ENCODE measurements at places on chromosomes 6 and 20. TPM values are rescaled to one million over a fixed set of nuclear protein-coding genes. Genes with fewer than 3 reads are reported as not detected.

DNA sequence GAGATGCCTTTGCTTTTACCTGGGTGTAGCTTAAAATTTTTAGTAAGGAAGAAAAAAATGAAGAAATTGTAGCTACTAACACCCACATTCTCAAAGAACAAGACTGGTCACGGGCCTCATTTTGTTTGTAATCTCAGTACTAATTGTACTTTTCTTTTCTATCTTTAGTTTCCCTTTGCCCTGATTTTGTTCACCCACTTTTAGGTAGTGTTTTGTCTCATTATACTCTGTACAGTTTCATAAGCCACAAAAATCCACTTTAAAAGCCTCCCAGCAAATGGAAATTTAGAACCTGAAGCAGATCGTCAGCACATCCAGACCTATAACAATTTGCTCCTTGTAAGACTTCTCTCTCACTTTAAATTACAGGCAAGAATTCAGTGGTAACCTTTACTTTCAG is 43.3 kb downstream of the TP53INP2 start:
- H3K36me3 ChIP-seq = no peaks in the 10 kb centered on the region
- H3K27me3 ChIP-seq = no peaks in the 10 kb centered on the region
- H3K4me1 ChIP-seq = no peaks in the 10 kb centered on the region

- H3K36me3 ChIP-seq = no peaks in the 10 kb centered on the region
- no peak for DNase-seq
- H3K27ac ChIP-seq = no peak overlapping the region
- no peaks in the 10 kb centered on the region for H3K27me3 ChIP-seq
These were observed 461.1 kb downstream of the MMUT start for GRCh38 chr6:49001856-49002541.

Gene DEFB124
- 0.52 TPM for total RNA-seq

- DNase-seq = no peak
- H3K4me1 ChIP-seq = no peaks in the 10 kb centered on the region
- H3K4me3 ChIP-seq = no peak overlapping the region
- no peaks in the 10 kb centered on the region for H3K27me3 ChIP-seq
- H3K36me3 ChIP-seq = no peaks in the 10 kb centered on the region
These were observed 123.3 kb upstream of the B3GAT2 start for GRCh38 chr6:71080133-71080532.

DNA sequence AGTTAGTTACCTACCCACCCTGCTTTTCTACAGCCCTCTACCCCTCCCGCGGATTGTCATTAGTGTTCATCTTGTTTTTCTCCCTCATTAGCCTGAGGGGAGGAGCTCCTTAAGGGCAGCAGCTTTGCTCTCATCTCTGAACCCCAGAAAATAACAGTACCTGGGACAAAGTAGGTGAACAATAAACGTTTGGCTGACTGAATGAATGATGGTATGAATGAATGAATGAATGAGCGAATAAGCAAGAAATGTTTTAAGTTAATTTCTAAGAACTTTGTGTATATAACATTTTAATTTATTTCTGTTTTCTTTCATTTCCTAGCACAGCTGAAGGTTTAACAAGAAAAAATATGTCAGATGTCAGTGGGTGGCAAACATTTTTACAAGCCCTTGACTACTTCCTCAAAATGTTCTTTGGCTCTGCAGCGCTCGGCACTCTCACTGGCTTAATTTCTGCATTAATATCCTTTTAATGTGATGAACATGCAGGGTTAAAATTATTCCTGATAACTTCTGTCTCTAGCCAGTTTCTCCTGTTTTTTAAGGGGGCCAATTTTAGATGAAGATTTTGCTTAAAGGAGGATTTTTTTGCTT is 50.1 kb downstream of the SLC9A8 start:
- no peaks in the 10 kb centered on the region for H3K27me3 ChIP-seq
- no peak overlapping the region for H3K27ac ChIP-seq
- H3K36me3 ChIP-seq = no peaks in the 10 kb centered on the region
- H3K4me3 ChIP-seq = no peak overlapping the region
- no peak for DNase-seq

- H3K4me3 ChIP-seq = no peak overlapping the region
- peaks cover 6% of the 10 kb centered on the region for H3K4me1 ChIP-seq
- H3K27ac ChIP-seq = no peak overlapping the region
- no peaks in the 10 kb centered on the region for H3K36me3 ChIP-seq
- no peak for DNase-seq
These were observed 102.1 kb upstream of the PHACTR1 start for GRCh38 chr6:12614456-12614855.

GRCh38 chr6:7914991-7915789 is 4.6 kb upstream of the TXNDC5 start:
- H3K36me3 ChIP-seq = no peaks in the 10 kb centered on the region
- H3K27ac ChIP-seq = no peak overlapping the region
- H3K27me3 ChIP-seq = peaks cover 9% of the 10 kb centered on the region
- DNase-seq = no peak
- H3K4me3 ChIP-seq = no peak overlapping the region
- peaks cover 4% of the 10 kb centered on the region for H3K4me1 ChIP-seq

Gene CALHM6
- total RNA-seq = 0.27 TPM

Gene PPP1R14C
- total RNA-seq = 1.4 TPM

Gene HLA-DMA
- total RNA-seq = 3.5 TPM

GRCh38 chr6:1644516-1645060 is 34.9 kb downstream of the FOXC1 start:
- no peak overlapping the region for H3K27ac ChIP-seq
- no peaks in the 10 kb centered on the region for H3K27me3 ChIP-seq
- no peak overlapping the region for H3K4me3 ChIP-seq
- no peaks in the 10 kb centered on the region for H3K4me1 ChIP-seq

- no peak overlapping the region for H3K4me3 ChIP-seq
- no peak for DNase-seq
- H3K27me3 ChIP-seq = no peaks in the 10 kb centered on the region
- H3K27ac ChIP-seq = no peak overlapping the region
- H3K36me3 ChIP-seq = no peaks in the 10 kb centered on the region
- peaks cover 4% of the 10 kb centered on the region for H3K4me1 ChIP-seq
These were observed 205.1 kb upstream of the SMLR1 start for GRCh38 chr6:130622142-130622541.

GRCh38 chr20:37615340-37616109 is 78.3 kb upstream of the CTNNBL1 start:
- no peak overlapping the region for H3K27ac ChIP-seq
- no peaks in the 10 kb centered on the region for H3K27me3 ChIP-seq
- H3K36me3 ChIP-seq = no peaks in the 10 kb centered on the region
- no peaks in the 10 kb centered on the region for H3K4me1 ChIP-seq
- DNase-seq = peak; percentile 87

DNA sequence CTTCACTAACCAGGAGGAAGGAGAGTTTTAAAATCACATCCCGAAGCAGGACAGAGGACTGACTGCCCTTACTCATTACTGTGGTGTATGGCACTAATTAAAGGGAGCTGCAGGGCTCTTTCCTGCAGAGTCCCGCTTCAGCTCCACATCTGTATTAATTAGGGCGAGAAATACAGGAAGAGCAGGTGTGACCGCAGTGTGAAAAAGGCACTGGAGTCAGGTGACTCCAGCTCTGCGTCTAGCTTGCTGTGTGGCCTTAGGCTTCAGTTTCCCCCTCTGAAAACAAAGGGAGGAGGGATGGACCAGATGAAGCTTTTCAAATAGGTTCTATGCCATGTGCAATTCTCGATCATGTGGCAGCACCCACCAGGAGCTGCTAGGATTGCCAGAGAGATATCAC is 34.0 kb downstream of the KIAA1755 start:
- no peaks in the 10 kb centered on the region for H3K4me1 ChIP-seq
- H3K4me3 ChIP-seq = no peak overlapping the region
- H3K27ac ChIP-seq = no peak overlapping the region
- no peaks in the 10 kb centered on the region for H3K27me3 ChIP-seq

Gene VSX1
- 0.16 TPM for total RNA-seq

Gene SAMD5
- total RNA-seq = 0.08 TPM

Gene CTCFL
- total RNA-seq = 2.1 TPM

Gene SPTLC3
- not detected for total RNA-seq

GRCh38 chr20:33843050-33843449 is 31.9 kb downstream of the CHMP4B start:
- DNase-seq = no peak
- H3K36me3 ChIP-seq = no peaks in the 10 kb centered on the region
- peaks cover 57% of the 10 kb centered on the region for H3K4me1 ChIP-seq
- H3K27me3 ChIP-seq = no peaks in the 10 kb centered on the region

Gene TAF4
- 60.0 TPM for total RNA-seq

- no peaks in the 10 kb centered on the region for H3K27me3 ChIP-seq
- H3K4me3 ChIP-seq = no peak overlapping the region
- peak; percentile 39 for DNase-seq
- no peak overlapping the region for H3K27ac ChIP-seq
- no peaks in the 10 kb centered on the region for H3K36me3 ChIP-seq
- peaks cover 24% of the 10 kb centered on the region for H3K4me1 ChIP-seq
These were observed 730.5 kb upstream of the MAP3K7 start for GRCh38 chr6:91317247-91317835.

GRCh38 chr20:25533920-25534700 is 51.2 kb downstream of the NINL start:
- H3K4me1 ChIP-seq = peaks cover 28% of the 10 kb centered on the region
- no peak for DNase-seq
- 0 out of 2 replicates have a peak, but pooled peaks cover 6% of the 10 kb centered on the region for H3K36me3 ChIP-seq
- H3K4me3 ChIP-seq = no peak overlapping the region
- H3K27me3 ChIP-seq = no peaks in the 10 kb centered on the region

DNA sequence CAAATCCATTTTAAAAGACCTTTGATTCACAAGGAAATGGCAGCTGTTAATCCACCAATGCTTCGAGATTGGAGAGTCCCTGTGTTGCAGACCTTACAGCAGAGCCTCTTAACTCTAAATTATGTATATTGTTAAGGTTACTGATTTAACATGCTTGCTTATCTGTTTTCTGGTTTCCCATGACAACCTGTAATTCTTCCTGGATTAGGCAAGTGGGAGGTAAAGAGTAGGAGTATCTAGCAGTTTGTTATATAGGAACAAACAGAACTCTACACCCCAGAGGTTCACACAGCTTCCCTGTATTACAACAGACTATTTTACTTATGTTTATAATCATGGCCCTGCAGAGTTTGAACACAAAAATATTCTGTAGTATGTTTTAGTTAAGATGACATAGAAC is 39.5 kb downstream of the NKX2-4 start:
- no peaks in the 10 kb centered on the region for H3K4me1 ChIP-seq
- no peak overlapping the region for H3K4me3 ChIP-seq
- H3K27ac ChIP-seq = no peak overlapping the region
- H3K36me3 ChIP-seq = peaks cover 31% of the 10 kb centered on the region
- no peaks in the 10 kb centered on the region for H3K27me3 ChIP-seq
- DNase-seq = no peak

DNA sequence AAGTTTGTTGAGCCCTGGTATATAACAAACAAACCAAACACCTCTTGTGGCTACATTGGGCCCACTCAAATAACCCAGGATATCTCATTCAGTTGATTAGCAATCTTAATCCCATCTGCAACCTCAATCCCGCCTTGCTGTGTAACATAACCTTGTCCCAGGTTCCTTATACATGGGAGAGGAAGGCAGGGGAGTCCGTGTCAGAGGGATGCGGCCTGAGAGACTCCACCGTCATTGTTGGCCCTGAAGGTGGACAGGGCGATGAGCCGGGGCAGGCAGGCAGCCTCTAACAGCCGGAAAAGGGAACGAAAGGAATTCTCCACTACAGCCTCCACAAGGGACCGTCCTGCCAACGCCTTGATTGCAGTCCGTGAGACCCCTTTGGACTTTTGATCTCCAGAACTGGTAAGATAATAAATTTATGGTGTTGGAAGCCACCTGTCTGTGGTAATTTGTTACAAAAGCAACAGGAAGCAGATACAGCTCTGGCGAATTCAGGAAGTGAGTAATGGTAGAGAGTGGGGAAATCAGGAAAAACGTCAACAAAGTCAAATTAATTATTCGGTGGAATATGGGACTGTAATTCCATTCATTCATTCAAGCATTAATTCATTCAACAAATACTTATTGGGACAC is 124.5 kb upstream of the SALL4 start:
- H3K36me3 ChIP-seq = no peaks in the 10 kb centered on the region
- no peaks in the 10 kb centered on the region for H3K4me1 ChIP-seq
- no peaks in the 10 kb centered on the region for H3K27me3 ChIP-seq
- DNase-seq = no peak
- H3K4me3 ChIP-seq = no peak overlapping the region
- no peak overlapping the region for H3K27ac ChIP-seq

- H3K4me1 ChIP-seq = no peaks in the 10 kb centered on the region
- 0 out of 2 replicates have a peak, but pooled peaks cover 2% of the 10 kb centered on the region for H3K36me3 ChIP-seq
- no peak overlapping the region for H3K27ac ChIP-seq
- H3K27me3 ChIP-seq = no peaks in the 10 kb centered on the region
- peak; percentile 60 for DNase-seq
These were observed 131.2 kb downstream of the SH3BGRL2 start for GRCh38 chr6:79762370-79762769.

Gene CTSZ
- 41.4 TPM for total RNA-seq

- H3K27ac ChIP-seq = no peak overlapping the region
- H3K4me1 ChIP-seq = no peaks in the 10 kb centered on the region
- DNase-seq = no peak
These were observed 15.2 kb downstream of the ZBP1 start for GRCh38 chr20:57605045-57605444.

DNA sequence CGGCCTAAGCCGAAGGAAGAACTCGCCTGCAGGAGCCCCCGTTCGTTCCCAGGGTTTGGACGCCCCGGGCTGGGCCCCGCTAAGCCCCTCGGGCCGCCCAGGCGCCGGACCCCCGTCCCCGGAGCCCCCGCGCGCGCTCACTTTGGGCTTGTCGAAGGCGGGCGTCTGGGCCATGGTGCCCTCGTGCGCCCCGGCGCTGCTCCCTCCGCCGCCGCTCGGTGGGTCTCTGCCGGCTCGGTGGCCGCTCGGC is 140 bp downstream of the ADA start:
- no peaks in the 10 kb centered on the region for H3K36me3 ChIP-seq
- H3K27me3 ChIP-seq = peaks cover 32% of the 10 kb centered on the region
- H3K4me1 ChIP-seq = peaks cover 22% of the 10 kb centered on the region

DNA sequence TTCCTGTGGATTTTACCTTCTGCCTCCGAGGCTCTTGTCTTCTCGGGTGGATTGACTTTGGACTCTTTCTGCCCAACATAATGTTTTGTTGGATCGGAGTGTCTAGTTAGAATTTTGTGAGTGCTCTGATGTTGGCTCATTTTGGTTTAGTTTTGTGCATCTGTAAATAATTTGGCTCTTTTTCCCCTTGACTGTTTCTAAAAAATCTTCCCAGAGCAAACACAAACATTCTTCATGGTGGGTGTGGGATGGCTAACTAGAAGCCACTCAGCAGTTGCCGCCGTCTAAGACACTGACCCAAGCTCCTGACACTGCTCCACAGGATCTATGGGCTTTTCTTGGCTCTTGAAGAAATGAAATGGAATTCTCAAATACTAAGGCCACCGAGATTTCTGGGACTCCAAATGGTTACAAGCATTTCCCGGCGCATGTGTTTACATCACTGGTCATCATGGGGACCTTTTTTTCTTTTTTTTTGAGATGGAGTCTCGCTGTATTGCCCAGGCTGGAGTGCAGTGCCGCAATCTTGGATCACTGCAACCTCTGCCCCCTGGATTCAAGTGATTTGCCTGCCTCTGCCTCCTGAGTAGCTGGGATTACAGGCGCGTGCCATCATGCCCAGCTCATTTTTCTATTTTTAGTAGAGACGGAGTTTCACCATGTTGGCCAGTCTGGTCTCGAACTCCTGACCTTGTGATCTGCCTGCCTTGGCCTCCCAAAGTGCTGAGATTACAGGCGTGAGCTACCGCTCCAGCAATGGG is 92.0 kb upstream of the FRMD1 start:
- no peak for DNase-seq
- H3K27ac ChIP-seq = peak overlapping the region; percentile 65
- peaks cover 28% of the 10 kb centered on the region for H3K4me1 ChIP-seq
- no peak overlapping the region for H3K4me3 ChIP-seq
- no peaks in the 10 kb centered on the region for H3K27me3 ChIP-seq

Measured in GM23338 (cell line).